Central memory CD8-positive, alpha-beta T cell (primary cell): ENCODE measurements at places on chromosomes 4 and X.

DNA sequence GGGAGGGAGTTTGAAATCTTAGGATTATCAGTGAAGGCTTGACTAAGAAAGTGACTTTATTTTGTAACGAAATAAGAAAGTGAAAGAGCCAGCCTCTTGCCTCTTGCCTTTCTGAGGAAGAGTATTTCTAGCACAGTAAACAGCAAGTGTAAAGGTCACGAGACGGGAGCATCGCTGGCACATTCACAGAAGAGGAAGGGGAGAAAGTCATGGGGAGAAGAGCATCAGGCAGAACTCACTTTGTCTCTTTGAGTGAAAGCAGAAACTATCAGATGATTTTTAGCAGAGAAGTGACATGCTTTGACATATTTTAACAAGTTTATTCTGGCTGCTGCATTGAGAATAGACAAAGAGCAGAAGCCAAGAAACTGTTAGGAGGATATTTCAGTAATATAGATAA, 313.8 kb downstream of the CAMK2D start:
- H3K4me1 ChIP-seq: peaks cover 6% of the 10 kb centered on the region
- DNase-seq: no peak
- H3K4me3 ChIP-seq: no peak overlapping the region
- H3K27me3 ChIP-seq: peaks cover 11% of the 10 kb centered on the region

DNA sequence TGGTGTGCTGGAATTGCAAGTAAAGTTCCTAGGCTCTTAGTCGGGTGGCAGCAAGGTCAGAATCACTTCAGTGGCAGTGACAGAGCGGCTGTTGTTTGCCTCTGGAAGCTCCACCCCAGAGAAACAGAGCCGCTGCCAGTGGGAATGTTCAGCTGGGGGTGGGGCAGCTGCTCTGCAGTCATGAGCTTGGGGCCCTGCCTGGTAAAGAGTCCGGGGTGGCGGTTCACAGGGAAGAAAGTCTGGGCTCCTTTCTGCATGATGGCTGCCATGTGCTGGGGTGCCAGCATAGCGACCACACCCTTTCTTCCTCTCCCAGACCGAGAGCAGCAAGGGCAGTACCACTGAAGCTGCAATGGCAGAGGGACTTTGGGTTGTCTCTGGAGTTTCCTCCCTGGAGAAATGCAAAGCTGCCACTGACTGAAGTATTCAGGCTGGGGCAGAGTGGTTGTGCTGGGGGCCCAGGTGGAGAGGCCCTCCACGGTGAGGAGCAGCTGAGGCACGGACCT, 108.8 kb upstream of the CENPE start:
- no peak for DNase-seq
- H3K4me3 ChIP-seq: no peak overlapping the region
- no peaks in the 10 kb centered on the region for H3K27me3 ChIP-seq
- no peaks in the 10 kb centered on the region for H3K4me1 ChIP-seq
- no peaks in the 10 kb centered on the region for H3K36me3 ChIP-seq
- no peak overlapping the region for H3K27ac ChIP-seq

GRCh38 chrX:155968326-155968661, 29.2 kb upstream of the IL9R start:
- H3K4me3 ChIP-seq: no peak overlapping the region
- no peaks in the 10 kb centered on the region for H3K36me3 ChIP-seq

DNA sequence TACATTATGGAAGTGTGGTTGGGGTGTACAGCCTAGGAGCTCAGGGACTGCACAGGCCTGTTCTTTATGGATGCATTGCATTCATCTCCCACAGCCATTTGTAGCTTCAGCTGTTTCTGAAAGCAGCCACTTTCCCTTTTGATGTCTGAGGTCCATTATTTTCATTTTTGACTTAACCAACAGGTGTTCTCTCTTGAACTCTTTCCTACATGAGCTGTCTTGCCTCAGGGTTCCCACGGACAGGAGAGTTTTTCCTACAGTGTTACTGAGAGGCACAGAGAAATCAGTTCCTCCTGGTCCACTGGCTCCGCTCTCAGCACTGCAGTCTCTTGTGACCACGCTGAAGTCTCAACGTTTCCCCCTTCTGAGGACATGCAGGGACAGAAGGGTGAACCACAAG, 87.2 kb downstream of the RASL11B start:
- no peaks in the 10 kb centered on the region for H3K4me1 ChIP-seq
- H3K27me3 ChIP-seq: no peaks in the 10 kb centered on the region
- H3K36me3 ChIP-seq: no peaks in the 10 kb centered on the region
- no peak overlapping the region for H3K4me3 ChIP-seq

DNA sequence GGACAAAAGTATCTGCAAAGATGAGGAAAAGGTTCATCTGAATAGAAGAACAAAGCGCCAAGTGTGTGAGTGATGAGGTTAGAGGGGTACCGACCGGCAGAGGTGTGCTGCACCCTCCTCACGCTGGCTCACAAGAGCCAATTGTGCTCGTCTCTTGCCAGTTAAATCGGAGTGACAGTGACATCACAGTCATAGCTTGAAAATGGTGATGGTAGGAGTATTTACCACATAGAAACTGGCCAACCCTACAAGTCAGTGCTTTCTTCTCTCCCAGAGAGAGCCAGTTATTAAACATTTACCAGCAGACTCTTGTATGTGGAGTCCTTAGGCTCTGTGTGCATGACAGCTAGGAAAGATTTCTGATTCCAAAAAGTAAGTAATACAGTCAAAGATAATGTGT, 32.4 kb downstream of the CLDN22 start:
- DNase-seq: no peak
- peaks cover 1% of the 10 kb centered on the region for H3K36me3 ChIP-seq
- peaks cover 22% of the 10 kb centered on the region for H3K27me3 ChIP-seq

DNA sequence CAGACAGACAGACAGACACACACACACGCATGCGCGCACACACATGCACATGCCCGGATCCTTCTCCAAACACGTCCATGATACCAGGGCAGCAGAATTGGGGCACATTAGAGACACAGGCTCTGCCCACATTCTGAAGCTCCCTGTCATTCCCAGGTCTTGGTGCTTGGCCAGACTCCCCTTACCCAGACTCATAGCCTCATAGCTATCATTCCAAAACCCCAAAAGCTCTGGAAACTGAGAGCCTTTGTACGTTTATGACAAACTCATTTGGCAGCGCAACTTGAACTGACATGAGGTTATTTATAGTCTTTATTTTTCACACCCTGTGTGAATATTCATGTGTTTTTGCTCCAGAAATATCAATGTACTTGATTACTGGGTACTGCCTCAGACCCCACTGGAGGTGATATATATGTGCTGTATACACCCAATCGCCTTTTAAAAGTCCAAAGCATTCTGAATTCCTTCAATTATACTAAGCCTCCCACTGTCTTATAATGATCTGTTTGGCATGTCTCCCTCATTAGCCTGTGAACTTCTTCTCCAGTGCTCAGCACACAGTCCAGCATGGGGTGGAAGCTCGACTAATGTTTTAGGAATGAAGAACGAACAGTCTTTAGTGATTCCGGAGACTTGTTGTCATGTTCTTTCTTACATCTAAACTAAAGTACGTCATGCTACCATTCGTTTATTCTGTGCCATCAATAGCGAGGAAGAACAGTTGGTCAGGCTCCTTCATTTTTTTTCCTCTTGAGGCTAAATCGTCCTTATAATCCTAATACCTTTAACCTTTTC, 45.0 kb downstream of the RTL9 start:
- peaks cover 12% of the 10 kb centered on the region for H3K27me3 ChIP-seq
- no peaks in the 10 kb centered on the region for H3K4me1 ChIP-seq
- H3K36me3 ChIP-seq: no peaks in the 10 kb centered on the region
- no peak overlapping the region for H3K4me3 ChIP-seq
- no peak overlapping the region for H3K27ac ChIP-seq

- peak overlapping the region; percentile 49 for H3K4me3 ChIP-seq
- H3K36me3 ChIP-seq: peaks cover 1% of the 10 kb centered on the region
- H3K27ac ChIP-seq: peak overlapping the region; percentile 96
Observed at GRCh38 chrX:53717205-53717604, 30.7 kb upstream of the HUWE1 start.

GRCh38 chr4:16197876-16198665, 28.2 kb downstream of the TAPT1 start:
- H3K4me3 ChIP-seq: no peak overlapping the region
- peaks cover 6% of the 10 kb centered on the region for H3K36me3 ChIP-seq
- H3K4me1 ChIP-seq: peaks cover 6% of the 10 kb centered on the region
- no peaks in the 10 kb centered on the region for H3K27me3 ChIP-seq
- DNase-seq: no peak
- H3K27ac ChIP-seq: no peak overlapping the region

GRCh38 chrX:20571611-20572010, 304.9 kb upstream of the RPS6KA3 start:
- DNase-seq: no peak
- H3K4me1 ChIP-seq: no peaks in the 10 kb centered on the region
- peaks cover 15% of the 10 kb centered on the region for H3K27me3 ChIP-seq
- no peak overlapping the region for H3K27ac ChIP-seq

GRCh38 chr4:37023996-37024395, 220.5 kb upstream of the NWD2 start:
- H3K27me3 ChIP-seq: no peaks in the 10 kb centered on the region
- H3K4me3 ChIP-seq: no peak overlapping the region
- no peaks in the 10 kb centered on the region for H3K4me1 ChIP-seq
- DNase-seq: no peak
- H3K36me3 ChIP-seq: no peaks in the 10 kb centered on the region
- H3K27ac ChIP-seq: no peak overlapping the region

DNA sequence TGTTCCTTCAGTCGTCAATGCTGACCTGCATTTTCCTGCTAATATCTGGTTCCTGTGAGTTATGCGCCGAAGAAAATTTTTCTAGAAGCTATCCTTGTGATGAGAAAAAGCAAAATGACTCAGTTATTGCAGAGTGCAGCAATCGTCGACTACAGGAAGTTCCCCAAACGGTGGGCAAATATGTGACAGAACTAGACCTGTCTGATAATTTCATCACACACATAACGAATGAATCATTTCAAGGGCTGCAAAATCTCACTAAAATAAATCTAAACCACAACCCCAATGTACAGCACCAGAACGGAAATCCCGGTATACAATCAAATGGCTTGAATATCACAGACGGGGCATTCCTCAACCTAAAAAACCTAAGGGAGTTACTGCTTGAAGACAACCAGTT, 12.6 kb downstream of the TLR8 start:
- H3K4me3 ChIP-seq: no peak overlapping the region
- no peak overlapping the region for H3K27ac ChIP-seq
- H3K4me1 ChIP-seq: no peaks in the 10 kb centered on the region

- no peaks in the 10 kb centered on the region for H3K4me1 ChIP-seq
- H3K36me3 ChIP-seq: no peaks in the 10 kb centered on the region
- no peak for DNase-seq
- H3K27me3 ChIP-seq: peaks cover 9% of the 10 kb centered on the region
Observed at GRCh38 chrX:153681175-153681574, 6.6 kb upstream of the SLC6A8 start.

- H3K27ac ChIP-seq: peak overlapping the region; percentile 81
- H3K36me3 ChIP-seq: peaks cover 14% of the 10 kb centered on the region
- H3K27me3 ChIP-seq: no peaks in the 10 kb centered on the region
- peaks cover 13% of the 10 kb centered on the region for H3K4me1 ChIP-seq
Observed at GRCh38 chrX:101931136-101931487, 715 bp downstream of the ZMAT1 start.

GRCh38 chr4:67883458-67883857, 344 bp downstream of the TMPRSS11D start:
- no peak for DNase-seq
- H3K4me1 ChIP-seq: no peaks in the 10 kb centered on the region
- H3K27ac ChIP-seq: no peak overlapping the region
- H3K27me3 ChIP-seq: peaks cover 10% of the 10 kb centered on the region
- H3K36me3 ChIP-seq: no peaks in the 10 kb centered on the region

GRCh38 chr4:99998062-99998867, 48.2 kb upstream of the H2AZ1 start:
- no peak overlapping the region for H3K4me3 ChIP-seq
- H3K4me1 ChIP-seq: no peaks in the 10 kb centered on the region
- peaks cover 2% of the 10 kb centered on the region for H3K36me3 ChIP-seq
- no peak overlapping the region for H3K27ac ChIP-seq
- no peak for DNase-seq

GRCh38 chr4:182190306-182190705, 52.9 kb upstream of the TENM3 start:
- H3K36me3 ChIP-seq: peaks cover 2% of the 10 kb centered on the region
- no peak overlapping the region for H3K4me3 ChIP-seq
- no peak overlapping the region for H3K27ac ChIP-seq

- H3K36me3 ChIP-seq: no peaks in the 10 kb centered on the region
- no peak for DNase-seq
- H3K4me3 ChIP-seq: no peak overlapping the region
- H3K27ac ChIP-seq: no peak overlapping the region
- H3K27me3 ChIP-seq: no peaks in the 10 kb centered on the region
Observed at GRCh38 chrX:122584981-122585380, 599.1 kb upstream of the GRIA3 start.

DNA sequence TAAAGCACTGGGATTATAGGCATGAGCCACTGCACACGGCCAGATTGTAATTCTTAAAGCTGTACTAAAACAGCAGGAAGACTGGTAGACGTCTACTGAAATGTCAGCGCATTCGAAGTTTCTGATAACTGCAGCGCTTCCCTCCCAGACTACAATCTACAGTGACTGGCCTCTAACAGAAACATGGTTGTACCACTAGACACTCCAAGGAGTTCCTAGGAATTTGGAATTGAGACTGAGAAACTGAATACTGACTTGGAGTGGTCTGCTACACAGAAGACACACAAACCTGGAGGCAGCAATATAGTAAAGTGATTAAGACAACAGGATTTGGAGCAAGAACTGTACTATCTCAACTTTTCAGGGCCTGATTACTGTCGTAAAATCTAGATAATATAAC, 937 bp downstream of the HELQ start:
- H3K4me3 ChIP-seq: peak overlapping the region; percentile 98
- peaks cover 34% of the 10 kb centered on the region for H3K4me1 ChIP-seq
- H3K36me3 ChIP-seq: peaks cover 44% of the 10 kb centered on the region
- peak overlapping the region; percentile 100 for H3K27ac ChIP-seq

DNA sequence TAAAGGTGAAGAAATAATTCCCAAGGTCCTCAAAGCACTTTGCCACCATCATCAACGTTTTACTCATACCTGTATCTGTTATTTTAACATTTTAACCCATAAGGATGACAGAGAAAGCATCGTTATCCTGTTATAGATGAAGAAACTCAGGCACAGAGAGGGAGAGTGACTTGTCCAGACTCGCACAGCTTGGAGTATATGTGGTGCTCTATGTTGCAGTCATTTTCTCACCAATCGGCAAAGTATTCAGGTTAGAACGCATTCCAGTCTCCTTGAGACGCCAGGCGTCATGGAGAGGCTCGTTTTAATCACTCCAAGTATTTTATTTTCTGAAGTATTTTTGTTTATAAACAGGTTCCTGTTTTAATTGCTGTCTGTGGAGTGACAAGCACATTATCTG, 73.5 kb downstream of the IRF2 start:
- no peak overlapping the region for H3K27ac ChIP-seq
- DNase-seq: no peak
- no peaks in the 10 kb centered on the region for H3K27me3 ChIP-seq
- no peak overlapping the region for H3K4me3 ChIP-seq

DNA sequence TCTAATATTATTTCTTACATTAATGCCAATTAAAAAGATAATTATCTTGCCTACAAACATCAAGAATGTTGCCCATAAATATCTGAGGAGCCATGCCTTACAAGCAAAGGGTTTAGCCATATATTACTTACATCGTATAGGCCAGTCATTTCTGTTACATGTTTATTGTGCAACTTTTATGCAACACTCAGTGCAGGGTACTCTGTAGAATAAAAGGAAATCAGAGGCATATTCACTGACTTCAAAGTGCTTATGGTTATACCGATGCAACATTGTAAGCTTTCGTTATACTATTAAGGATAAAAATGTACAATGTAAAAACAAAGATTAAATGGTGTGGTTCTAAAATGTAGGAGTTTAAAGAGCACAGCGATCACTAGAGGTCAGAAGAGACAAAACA, 315.9 kb downstream of the PCDH10 start:
- H3K4me1 ChIP-seq: no peaks in the 10 kb centered on the region
- H3K27ac ChIP-seq: no peak overlapping the region
- no peaks in the 10 kb centered on the region for H3K27me3 ChIP-seq
- H3K4me3 ChIP-seq: no peak overlapping the region
- DNase-seq: no peak
